ENCODE measurements at places on chromosomes 2 and 18. TPM values are rescaled to one million over a fixed set of nuclear protein-coding genes. Genes with fewer than 3 reads are reported as not detected.

SH3RF3 gene
- total RNA-seq: 4.8 TPM

MATN3 gene
- 3.5 TPM for total RNA-seq

ALK gene
- 4.2 TPM for total RNA-seq

MPP4 gene
- 0.22 TPM for total RNA-seq

CHRND gene
- 0.17 TPM for total RNA-seq

GPR35 gene
- total RNA-seq: 2.1 TPM

SOWAHC gene
- total RNA-seq: 8.5 TPM

KRCC1 gene
- 18.3 TPM for total RNA-seq

UBXN4 gene
- total RNA-seq: 79.0 TPM

ANKRD29 gene
- 8.7 TPM for total RNA-seq

TBR1 gene
- 0.10 TPM for total RNA-seq

HOXD12 gene
- total RNA-seq: not detected

SLC23A3 gene
- 1.7 TPM for total RNA-seq

GRCh38 chr18:62876828-62877227, 161.5 kb downstream of the PHLPP1 start:
- peak overlapping the region; percentile 81 for H3K27ac ChIP-seq
- no peaks in the 10 kb centered on the region for H3K27me3 ChIP-seq
- DNase-seq: no peak

DNA sequence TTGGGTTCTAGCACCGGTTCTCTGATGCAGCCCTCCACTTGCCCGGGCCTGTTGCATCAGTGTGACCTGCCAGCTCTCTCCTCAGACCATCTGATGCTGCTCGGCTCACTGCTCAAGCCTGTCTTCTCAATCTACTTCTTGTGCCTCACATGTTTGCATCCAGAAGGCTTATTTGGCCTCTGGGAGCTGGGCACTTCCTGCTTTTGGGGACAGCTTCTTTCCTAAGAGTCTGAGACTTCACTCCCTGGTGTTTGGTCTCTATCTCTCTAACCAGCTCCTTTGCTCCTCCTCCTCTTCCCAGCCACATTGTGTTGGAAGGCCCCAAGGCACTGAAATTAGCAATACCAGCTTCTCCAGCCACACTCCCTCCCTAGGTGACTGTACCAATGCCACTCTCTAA, 212.8 kb downstream of the CDCA7 start:
- H3K36me3 ChIP-seq: no peaks in the 10 kb centered on the region
- no peak overlapping the region for H3K27ac ChIP-seq
- H3K4me1 ChIP-seq: no peaks in the 10 kb centered on the region
- no peak for DNase-seq
- no peaks in the 10 kb centered on the region for H3K27me3 ChIP-seq

DNA sequence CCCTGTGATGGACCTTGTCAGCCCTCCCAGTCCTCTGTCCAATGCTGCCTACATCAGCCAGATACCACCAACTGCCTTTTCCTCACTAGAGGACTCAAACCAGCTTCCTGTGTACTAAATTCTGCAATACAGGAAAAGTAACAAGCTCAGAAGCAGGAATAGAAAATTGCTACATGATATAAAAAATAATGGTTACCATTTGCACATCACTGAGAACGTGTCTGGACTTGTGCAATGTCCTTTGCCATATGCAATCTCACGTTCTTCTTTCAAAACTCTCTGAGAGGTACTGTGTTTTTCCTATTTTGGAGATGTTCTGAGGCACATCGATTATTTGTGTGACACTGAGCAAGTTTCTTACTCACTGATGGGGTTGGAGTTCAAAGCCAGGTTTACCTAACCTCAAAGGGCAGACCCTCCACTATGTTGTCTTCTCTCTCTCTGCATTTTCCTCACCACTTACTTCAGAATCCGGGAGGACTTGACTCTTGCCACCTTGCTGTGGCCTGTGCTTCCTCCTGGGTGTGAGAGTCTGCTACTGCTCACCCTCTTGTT, 12.1 kb downstream of the UPP2 start:
- H3K4me1 ChIP-seq: peaks cover 4% of the 10 kb centered on the region
- H3K27ac ChIP-seq: no peak overlapping the region
- no peak overlapping the region for H3K4me3 ChIP-seq
- no peaks in the 10 kb centered on the region for H3K27me3 ChIP-seq
- DNase-seq: no peak
- no peaks in the 10 kb centered on the region for H3K36me3 ChIP-seq

- H3K27ac ChIP-seq: no peak overlapping the region
- no peaks in the 10 kb centered on the region for H3K4me1 ChIP-seq
- no peak overlapping the region for H3K4me3 ChIP-seq
Measured at GRCh38 chr18:39624961-39625360, 2059.4 kb upstream of the CELF4 start.

GRCh38 chr18:2330764-2331163, 240.5 kb downstream of the METTL4 start:
- no peaks in the 10 kb centered on the region for H3K27me3 ChIP-seq
- H3K27ac ChIP-seq: no peak overlapping the region
- DNase-seq: no peak
- no peaks in the 10 kb centered on the region for H3K4me1 ChIP-seq
- H3K36me3 ChIP-seq: no peaks in the 10 kb centered on the region
- H3K4me3 ChIP-seq: no peak overlapping the region

- no peak overlapping the region for H3K27ac ChIP-seq
- no peaks in the 10 kb centered on the region for H3K36me3 ChIP-seq
- H3K4me1 ChIP-seq: no peaks in the 10 kb centered on the region
- no peak overlapping the region for H3K4me3 ChIP-seq
- no peak for DNase-seq
Measured at GRCh38 chr2:31347750-31348149, 66.8 kb downstream of the XDH start.

DNA sequence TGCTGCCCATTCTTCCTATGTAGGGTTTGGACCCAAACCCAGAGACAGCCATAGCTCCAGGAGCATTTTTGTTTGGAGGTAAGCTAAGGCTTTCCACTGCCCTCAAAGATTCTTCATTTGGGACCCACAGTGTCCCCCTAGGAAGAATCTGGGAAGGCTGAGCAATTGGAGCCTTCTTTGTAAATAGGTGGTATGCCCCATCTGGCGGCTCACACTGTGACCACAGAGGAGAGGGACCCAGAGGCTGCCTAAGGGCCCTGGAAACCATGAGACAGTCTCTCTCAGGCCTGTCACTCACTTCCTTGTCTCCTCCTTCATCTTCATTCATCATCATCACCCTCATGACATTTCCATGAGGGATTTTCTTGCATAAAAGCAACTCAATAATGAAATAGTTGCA, 215.4 kb upstream of the OSR1 start:
- H3K4me3 ChIP-seq: no peak overlapping the region
- no peak overlapping the region for H3K27ac ChIP-seq
- H3K4me1 ChIP-seq: no peaks in the 10 kb centered on the region
- no peak for DNase-seq

GRCh38 chr2:27664622-27665363, 1.1 kb downstream of the SLC4A1AP start:
- H3K4me3 ChIP-seq: peak overlapping the region; percentile 96
- H3K4me1 ChIP-seq: peaks cover 17% of the 10 kb centered on the region
- no peak overlapping the region for H3K27ac ChIP-seq
- no peaks in the 10 kb centered on the region for H3K27me3 ChIP-seq

GRCh38 chr2:172998547-172999272, 76.9 kb upstream of the MAP3K20 start:
- H3K4me1 ChIP-seq: no peaks in the 10 kb centered on the region
- H3K36me3 ChIP-seq: peaks cover 2% of the 10 kb centered on the region
- H3K27ac ChIP-seq: no peak overlapping the region
- DNase-seq: no peak
- no peaks in the 10 kb centered on the region for H3K27me3 ChIP-seq

GRCh38 chr2:150705357-150705756, 217.9 kb upstream of the RND3 start:
- no peaks in the 10 kb centered on the region for H3K36me3 ChIP-seq
- no peaks in the 10 kb centered on the region for H3K27me3 ChIP-seq
- no peak for DNase-seq
- no peak overlapping the region for H3K27ac ChIP-seq

- no peak for DNase-seq
- H3K4me1 ChIP-seq: peaks cover 2% of the 10 kb centered on the region
- H3K36me3 ChIP-seq: no peaks in the 10 kb centered on the region
- H3K27ac ChIP-seq: no peak overlapping the region
- H3K27me3 ChIP-seq: no peaks in the 10 kb centered on the region
Measured at GRCh38 chr2:38030635-38031355, 45.2 kb downstream of the CYP1B1 start.

GRCh38 chr2:218788529-218789255, 6.7 kb downstream of the CYP27A1 start:
- no peak for DNase-seq
- H3K36me3 ChIP-seq: no peaks in the 10 kb centered on the region
- H3K27ac ChIP-seq: no peak overlapping the region
- no peaks in the 10 kb centered on the region for H3K27me3 ChIP-seq
- H3K4me3 ChIP-seq: no peak overlapping the region

DNA sequence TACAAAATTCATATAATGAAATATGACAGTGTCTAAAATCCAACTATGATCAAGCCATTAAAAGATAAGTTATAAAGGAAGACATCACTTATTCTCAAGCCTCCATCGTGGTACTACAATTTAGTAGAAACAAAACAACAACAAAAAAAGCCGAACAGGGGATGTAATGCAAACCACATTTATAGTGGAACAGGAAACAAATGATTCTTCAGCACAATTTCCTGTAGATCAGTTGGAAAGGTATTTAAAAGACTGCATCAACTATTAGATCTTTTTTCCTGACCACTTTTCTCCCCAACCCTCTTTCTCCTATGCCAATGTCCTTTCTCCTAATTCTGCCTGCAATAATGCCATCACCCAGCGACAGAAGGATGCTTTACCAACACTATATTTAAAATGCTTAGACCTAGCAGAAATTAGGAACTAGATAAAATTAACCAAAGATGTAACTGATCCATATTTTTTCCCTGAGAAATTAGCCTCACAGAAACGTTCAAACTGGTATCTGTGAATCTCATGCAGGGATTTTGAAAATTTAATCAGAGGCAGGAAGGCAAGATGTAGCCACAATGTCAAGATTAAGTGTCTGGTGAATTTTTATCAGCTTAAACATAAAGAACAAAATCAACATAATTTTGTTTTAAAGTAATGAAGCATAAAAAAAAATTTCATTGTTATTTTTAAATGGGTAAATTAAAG, 271.4 kb downstream of the TCF4 start:
- H3K4me3 ChIP-seq: no peak overlapping the region
- H3K4me1 ChIP-seq: no peaks in the 10 kb centered on the region
- no peak for DNase-seq
- H3K27ac ChIP-seq: peak overlapping the region; percentile 11
- H3K27me3 ChIP-seq: no peaks in the 10 kb centered on the region
- H3K36me3 ChIP-seq: no peaks in the 10 kb centered on the region

- H3K27me3 ChIP-seq: no peaks in the 10 kb centered on the region
- no peaks in the 10 kb centered on the region for H3K4me1 ChIP-seq
- no peaks in the 10 kb centered on the region for H3K36me3 ChIP-seq
- no peak overlapping the region for H3K27ac ChIP-seq
- no peak for DNase-seq
Measured at GRCh38 chr2:133512121-133512520, 56.1 kb downstream of the NCKAP5 start.

DNA sequence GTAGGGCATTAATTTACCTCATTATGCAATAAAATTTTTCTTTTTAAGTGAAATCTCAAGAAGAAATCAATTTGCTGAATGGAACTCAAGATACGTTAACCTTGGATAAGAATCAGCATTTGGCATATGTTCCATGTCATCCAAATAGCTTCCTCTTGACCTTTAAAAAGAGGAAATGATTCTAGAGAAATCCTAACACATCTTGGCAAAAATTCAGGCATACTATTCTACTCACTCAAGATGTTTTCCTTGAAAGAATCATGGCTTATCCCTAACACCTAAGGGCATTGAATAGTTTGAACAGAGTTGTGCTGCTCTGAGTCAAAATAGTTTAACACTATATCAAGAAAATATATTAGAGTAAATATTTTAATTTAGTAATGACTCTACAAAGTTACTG, 678.0 kb downstream of the EPHA4 start:
- DNase-seq: no peak
- no peaks in the 10 kb centered on the region for H3K27me3 ChIP-seq
- H3K4me3 ChIP-seq: no peak overlapping the region
- no peak overlapping the region for H3K27ac ChIP-seq

DNA sequence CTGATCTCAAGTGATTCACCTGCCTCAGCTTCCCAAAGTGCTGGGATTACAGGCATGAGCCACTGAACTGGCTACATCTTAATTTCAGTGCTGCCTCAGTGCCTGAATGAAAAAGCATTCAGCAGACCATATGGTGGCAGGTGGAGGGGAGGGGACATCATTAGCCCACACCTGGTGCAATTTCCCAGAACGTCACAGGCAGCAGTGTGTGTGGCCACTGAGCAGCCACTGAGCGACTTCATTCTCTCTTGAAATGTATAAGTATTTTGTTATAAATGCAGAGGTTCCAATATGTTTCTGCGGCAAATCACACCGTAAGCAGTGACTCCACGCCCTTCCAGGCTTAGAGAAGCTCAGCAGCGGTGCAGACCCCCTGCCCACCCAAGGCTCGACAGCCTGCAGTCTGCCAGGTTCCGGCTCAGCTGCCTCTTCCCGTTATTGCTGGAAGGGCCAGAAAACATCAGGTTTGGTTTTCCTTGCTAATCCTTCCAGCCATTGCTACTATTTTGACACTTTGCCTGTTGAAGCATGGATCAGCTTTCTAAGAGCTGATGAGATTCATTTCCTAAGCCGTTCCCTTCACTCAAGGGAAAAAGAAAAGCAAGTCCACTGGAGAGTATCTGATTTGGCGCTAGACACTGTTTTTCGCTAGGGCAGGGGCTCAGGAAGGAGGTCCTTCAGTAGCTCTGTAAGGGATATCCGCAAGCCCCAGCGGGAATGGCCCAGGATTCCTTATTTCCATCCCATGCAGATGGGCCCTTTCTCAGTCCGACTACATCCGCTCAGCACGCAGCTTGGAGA, 250.7 kb downstream of the VAPA start:
- DNase-seq: no peak
- H3K27ac ChIP-seq: peak overlapping the region; percentile 52
- peaks cover 20% of the 10 kb centered on the region for H3K4me1 ChIP-seq

- peak; percentile 86 for DNase-seq
- no peaks in the 10 kb centered on the region for H3K27me3 ChIP-seq
- H3K36me3 ChIP-seq: peaks cover 3% of the 10 kb centered on the region
- H3K4me3 ChIP-seq: no peak overlapping the region
Measured at GRCh38 chr2:165633431-165633830, 160.6 kb downstream of the GALNT3 start.

DNA sequence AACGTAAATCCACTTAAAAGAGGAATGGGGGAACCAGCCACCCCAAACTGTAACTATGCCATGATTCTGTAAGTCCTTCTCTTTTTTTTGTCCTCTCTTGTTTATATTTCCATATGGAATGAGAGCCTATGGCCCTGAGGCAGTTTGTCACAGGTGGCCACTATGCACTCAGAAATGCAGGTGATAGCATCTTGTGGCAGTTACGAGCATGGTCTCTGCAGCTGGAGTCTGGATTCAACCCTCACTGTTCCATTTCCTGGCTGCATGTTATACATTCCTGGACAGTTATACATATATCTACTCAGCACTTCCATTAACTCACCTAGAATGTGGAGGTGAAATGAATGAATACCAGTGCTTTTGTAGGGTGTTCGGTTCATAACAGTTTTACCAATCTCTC, 291.5 kb upstream of the FANCL start:
- H3K36me3 ChIP-seq: no peaks in the 10 kb centered on the region
- DNase-seq: no peak
- no peak overlapping the region for H3K4me3 ChIP-seq
- no peak overlapping the region for H3K27ac ChIP-seq
- H3K27me3 ChIP-seq: no peaks in the 10 kb centered on the region

Data from spinal cord (tissue), 10 donors.